ENCODE measurements at places on chromosomes 7 and 10. TPM values are rescaled to one million over a fixed set of nuclear protein-coding genes. Genes with fewer than 3 reads are reported as not detected.
A peak's percentile ranks its signal among the peaks of the same experiment; 100 is the strongest.

The GALNT17 gene
- not detected for total RNA-seq

DNA sequence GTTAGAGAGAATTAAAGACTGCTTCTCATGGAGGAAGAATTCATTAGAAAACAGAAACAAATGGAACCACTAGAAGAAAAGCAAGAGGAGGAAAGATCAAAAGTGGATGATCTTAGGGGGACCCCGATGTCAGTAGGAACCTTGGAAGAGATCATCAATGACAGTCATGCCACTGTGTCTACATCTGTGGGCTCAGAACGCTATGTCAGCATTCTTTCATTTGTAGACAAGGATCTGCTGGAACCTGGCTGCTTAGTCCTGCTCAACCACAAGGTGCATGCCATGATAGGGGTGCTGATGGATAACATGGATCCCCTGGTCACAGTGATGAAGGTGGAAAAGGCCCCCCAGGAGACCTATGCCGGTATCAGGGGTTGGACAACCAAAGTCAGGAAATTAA, 154.4 kb upstream of the CHRM2 start:
- no peak for DNase-seq

DNA sequence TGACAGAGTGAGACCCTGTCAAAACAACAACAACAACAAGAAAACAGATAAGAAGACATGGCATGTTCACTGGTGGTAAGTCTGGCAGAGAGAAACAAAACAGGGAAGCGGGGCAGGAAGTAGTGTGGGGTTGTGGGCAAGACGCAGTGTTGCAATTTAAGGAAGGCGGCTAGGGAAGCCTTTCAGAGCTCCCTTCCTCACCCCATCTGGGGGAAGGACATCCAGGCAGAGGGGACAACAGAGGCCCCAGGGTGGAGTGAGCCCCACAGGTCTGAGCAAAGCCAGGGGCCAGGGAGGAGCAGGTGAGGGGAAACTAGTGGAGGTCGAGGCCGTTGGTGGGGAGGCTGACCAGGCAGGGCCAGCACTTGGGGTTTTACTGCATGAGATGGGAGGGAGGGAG, 16.8 kb downstream of the LAT2 start:
- no peak for DNase-seq

DNA sequence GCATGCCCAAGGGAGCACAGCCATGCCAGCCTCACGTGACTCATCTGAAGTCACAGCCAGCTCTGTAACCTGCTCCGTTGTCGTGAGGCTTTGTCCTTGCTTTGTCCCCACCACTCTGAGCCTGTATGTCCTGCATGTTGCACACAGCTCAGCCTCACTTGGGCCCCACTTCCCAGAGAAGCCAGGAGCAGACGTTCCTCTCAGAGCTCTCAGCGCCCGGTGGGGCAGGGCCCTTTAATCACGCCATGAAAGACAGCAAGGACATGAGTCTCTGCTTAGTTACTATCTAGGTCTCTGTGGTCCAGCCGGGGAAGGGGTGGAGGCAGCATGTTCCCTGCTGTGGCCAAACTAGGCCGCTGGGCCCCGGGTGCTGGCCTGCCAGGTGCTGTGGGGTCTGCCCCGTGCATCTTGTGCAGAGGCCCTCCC, 127.4 kb upstream of the FAM20C start:
- peak; percentile 37 for DNase-seq

GRCh38 chr7:130489140-130489983, 2.5 kb upstream of the MEST start:
- peak; percentile 92 for DNase-seq

The SLC26A5 gene
- total RNA-seq: not detected

The SCRN1 gene
- 73.6 TPM for total RNA-seq

- DNase-seq: peak; percentile 66
These were observed 344.6 kb upstream of the SHH start for GRCh38 chr7:156156734-156157408.

DNA sequence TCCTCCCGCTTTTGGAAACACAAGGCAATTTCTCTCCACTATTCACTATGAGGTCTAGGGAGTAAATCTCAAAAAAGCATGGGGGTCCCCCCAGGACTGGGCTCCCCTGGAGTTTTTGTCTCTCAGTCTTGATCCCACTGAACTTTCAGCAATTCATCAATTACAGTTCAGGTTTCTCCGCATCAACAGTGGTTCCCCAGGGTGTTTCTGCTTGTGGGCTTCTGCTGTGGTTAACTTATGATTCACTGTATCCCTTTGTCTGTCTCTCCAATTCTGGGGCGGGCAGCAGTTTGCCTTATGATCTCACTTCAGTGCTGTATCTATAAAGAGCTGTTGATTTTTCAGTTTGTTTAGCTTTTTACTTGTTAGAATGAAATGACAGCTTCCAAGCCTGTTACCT, 142.6 kb upstream of the CDC14C start:
- peak; percentile 3 for DNase-seq

The CARD11 gene
- 2.2 TPM for total RNA-seq

The SORCS1 gene
- total RNA-seq: not detected

The TMEM254 gene
- total RNA-seq: 20.6 TPM

The SPDYE1 gene
- not detected for total RNA-seq

- no peak for DNase-seq
These were observed 5.3 kb downstream of the PPP1R3C start for GRCh38 chr10:91627344-91628102.

DNA sequence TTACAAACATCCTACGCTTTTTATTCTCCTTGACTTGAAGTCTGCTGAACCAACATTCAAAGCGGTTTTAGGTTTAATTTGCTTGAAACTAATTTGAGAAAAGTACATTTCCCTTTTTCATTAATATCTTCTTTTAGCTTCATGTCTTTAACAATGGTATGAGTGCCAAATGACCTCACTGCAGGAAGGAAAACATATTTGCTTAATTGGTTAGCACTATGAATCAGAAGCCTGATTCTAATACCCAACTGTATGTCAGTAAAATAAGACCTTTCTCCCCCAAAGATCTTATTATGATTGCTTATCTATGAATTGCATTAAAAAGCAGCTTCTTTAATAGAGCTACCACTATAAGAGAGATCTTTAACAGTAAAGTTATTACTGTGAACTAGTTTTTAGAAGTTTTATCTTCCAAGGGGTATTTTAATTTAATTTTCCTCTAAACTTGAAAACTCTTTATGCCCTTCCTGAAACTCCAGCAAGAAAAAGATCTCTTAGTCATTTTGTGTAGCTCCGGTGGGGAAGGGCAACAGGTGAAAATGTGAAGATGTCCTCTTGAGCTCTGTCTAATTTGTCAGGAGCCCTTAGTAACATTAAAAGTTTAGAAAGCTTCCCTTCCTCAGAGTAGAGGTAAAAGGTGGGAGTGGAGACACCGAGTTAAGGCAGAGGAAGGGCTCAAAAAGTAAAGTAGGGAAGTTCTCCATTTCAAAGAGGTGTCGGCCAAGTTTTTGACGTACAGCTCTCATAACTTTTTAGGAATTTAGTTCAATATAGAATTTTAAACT, 6.1 kb downstream of the COL1A2 start:
- no peak for DNase-seq
